Mesenteric fat pad (tissue), 1 donor: ENCODE measurements at places on chromosomes 6 and 20. TPM values are rescaled to one million over a fixed set of nuclear protein-coding genes. Genes with fewer than 3 reads are reported as not detected.

DNA sequence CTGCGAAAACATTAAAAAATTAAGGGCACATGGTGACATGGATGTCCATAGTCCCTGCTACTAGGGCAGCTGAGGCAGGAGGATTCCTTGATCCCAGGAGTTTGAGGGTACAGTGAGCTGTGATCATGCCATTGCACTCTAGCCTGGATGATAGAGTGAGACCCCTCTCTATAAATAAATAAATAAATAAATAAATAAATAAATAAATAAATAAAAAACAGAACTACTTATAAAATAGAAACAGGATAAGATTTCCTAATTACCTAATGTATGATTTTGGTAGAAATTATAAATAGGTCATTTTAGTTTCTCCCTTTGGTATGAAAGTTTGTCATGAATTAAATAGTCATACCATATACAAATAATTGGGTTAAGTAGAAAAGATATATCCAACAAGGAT, 916.2 kb downstream of the GRIK2 start:
- DNase-seq: no peak

GRCh38 chr6:116369540-116369939, 1.2 kb upstream of the DSE start:
- DNase-seq: no peak

DNA sequence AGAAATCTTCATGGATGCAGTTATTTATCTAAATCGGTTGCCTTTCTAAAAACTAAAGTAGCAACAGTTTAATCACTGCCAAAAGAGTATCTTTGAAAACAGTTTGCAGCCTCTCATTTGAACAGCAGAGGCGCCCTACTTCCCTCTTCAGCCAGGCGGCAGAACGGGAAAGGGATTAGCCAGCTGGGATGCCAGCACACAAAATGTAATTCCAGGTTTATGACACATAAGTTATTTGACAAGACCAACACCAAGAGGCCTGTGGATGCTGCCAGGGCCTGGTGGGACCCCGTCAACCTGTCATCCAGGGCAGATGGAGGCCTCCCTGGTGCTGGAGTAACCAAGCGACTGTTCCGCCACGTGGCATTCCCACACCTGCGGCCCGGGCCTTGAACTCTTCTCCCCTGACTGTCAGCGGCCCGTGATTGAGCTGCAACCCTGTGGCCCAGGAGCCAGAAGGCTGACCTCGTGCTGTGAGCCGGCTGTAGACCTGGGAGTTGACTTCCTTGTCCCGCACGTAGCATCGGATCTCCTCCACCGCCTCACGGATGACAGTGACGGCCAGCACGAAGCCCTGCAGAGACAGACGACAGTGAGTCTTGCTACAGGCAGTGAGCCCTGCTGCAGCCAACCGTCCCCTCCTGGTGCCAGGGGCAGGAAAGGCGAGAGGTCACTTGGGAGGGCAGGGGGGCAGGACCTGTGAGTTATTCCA, 55.5 kb downstream of the ATP9A start:
- DNase-seq: peak; percentile 87

- DNase-seq: no peak
These were observed 1.7 kb upstream of the NKX2-2 start for GRCh38 chr20:21515300-21516179.

DNA sequence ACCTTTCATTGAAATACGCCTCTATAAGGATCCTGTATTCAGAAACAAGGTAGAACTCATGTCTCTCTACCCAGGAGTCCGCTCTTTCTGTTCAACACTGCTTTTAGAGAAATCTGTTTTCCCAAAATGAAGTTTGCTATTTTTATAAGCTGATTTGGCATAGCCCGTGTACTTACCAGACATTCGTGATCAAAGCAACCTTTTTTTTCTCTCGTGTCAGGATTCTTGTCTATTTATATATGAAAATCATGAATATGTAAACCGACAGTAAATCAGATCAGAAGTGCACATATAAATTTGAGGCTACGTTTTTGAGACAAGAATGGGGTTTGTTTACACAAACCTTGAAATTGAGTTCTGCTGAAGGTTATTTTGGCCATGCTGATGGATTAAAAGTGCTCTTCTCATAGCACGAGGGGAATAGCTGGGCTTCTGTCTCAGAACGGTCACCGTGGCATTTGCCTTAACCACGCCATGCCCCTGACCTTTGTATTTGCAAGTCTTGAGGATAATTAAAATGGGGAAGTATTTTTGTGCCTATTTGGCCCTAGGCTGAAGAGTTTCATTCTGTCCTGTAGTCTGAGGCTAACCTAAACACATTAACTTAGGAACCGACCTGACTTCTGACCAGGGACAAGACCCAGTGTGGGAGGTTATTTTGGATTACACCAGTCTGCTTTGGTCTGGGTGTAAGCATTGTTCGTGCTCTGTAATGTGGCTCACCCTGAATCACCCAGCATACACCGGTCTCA, 118.6 kb downstream of the MAP3K4 start:
- DNase-seq: no peak

DNA sequence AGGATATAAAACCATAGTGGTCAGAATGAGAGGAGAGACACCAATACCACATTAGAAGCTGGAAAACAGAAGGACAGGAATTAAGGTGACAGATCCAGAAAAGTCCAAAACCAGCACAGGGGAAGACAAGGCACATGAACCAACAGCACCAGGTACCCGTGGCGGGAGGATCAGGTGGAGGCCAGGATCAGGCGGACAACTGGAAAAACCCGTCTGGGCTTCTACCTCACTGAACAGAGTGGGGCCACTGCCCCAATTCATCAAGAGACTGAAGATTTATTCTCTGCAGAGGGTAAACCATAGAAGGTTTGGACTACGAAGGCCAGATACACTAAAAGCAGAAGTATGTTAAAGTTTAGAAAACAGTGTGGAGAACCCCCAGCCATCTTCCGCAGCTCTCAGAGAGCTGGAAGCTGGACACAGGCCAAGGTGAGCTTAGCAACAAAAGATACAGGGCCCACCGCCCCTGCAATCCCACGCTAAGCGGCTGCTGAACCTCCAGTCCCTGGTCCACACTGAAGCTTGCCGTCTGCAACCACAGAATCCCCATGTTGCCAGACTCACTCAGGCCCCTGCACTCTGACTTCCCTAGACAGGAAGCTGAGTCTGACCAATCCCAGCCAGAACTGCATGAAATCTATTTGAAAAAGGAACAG, 29.9 kb downstream of the ABHD12 start:
- no peak for DNase-seq

- no peak for DNase-seq
These were observed 2.5 kb downstream of the KCNK5 start for GRCh38 chr6:39226639-39227329.

- no peak for DNase-seq
These were observed 270.5 kb downstream of the NRN1 start for GRCh38 chr6:5736016-5736738.

GRCh38 chr6:125154761-125155135, 1.2 kb downstream of the TPD52L1 start:
- no peak for DNase-seq

GRCh38 chr6:35214869-35215664, 1.3 kb downstream of the SCUBE3 start:
- no peak for DNase-seq

DNA sequence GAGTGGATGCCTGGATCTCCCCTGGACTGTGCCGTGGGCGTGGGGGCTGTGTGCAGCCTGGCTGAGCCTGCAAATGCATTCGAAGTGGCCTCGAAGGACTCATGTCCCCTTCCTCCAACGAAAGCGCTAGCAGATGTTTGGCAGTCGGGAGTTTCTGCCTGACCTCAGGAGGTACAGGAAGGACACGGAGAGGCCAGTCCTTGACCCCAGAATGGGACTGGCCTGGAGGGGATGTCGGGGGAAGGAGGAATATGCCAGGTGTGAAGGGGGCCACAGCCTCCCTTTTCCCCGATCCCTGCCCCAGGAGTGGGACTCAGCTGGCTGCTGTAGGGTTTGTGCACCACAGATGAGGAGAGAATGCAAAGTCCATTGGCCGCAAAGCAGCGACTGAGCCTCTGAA, 45.6 kb downstream of the APCDD1L start:
- DNase-seq: no peak

DNA sequence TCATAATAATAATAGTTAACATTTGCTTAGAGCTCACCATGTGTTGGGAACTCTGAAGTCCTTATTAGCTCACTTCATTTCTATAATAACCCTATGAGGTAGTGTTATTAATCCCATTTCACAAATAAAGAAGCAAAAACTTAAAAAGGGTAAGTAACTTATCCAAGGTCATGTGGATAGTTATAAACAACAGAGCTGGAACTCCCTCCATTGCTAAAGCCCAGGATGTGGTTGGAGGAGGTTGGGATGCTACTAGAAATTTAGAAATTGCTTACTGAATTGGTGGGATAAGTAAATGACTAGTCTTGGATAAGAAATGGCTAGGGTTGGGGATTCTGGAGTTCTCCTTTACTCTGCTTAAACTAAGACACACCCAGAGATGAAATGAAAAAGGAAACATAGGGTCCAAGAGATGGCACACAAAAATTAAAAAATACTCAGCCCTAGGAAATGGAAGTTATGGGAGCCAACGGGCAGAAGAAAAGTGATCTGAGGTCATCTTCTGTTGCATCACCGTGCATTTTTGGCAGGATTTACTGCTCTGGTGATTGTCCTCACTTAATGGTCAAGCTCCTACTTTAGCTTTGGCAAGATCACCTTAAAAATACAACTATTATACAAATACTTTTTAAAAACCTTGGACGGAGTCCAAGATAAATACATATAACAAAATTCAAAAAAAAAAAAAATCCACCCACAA, 7.7 kb upstream of the CLIC5 start:
- no peak for DNase-seq

DNA sequence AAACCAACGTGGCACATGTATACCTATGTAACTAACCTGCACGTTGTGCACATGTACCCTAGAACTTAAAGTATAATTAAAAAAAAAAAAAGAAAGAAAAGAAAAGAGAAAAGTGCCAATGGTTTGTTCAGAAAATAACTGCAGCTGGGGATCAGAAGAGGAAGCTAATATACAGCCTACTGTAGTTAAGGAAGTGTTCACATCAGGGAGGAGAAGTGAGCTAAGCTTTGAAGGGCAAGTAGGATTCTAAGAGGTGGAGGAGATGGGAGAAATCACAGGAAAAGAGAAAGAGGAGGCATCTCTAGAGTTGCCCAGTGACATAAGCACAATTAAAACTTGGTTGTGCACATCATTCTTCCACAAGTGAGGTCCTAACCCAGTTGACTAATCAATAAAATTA, 214.4 kb upstream of the DTNBP1 start:
- no peak for DNase-seq

DNA sequence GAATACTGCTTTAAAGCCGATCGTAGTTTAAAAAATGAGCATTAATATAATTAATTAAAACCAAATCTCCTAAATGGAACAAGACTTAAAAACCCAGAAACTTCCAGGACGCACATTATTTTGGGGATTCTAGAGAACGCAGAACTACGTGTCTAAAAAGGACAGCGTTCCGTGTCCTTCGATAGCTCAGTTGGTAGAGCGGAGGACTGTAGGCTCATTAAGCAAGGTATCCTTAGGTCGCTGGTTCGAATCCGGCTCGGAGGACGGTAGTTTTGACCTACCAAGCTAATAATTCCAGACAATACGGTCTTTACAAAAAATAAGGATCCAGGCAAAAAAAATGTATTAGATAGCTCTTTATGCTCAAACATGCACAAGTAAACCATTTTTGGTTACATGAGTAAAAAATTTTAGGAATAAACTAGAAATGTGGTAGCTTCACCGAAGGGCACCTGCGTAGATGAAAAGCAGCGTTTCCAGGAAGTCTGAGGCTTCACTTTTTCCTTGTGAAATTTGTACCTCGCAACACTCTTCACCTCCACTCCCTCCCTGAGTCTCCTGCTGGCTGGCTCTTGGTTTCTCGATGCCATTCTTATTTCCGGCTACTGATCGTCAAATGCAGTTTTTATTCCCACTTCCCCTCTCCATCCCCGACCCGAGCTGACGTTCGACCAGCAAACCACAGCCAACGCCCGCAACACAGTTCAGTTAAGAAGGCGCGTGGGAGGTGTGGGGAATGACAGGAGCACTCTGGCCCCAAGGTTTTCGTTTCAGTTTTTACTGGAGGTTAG, 19.6 kb upstream of the ABT1 start:
- no peak for DNase-seq

- no peak for DNase-seq
These were observed 14.5 kb downstream of the COL11A2 start for GRCh38 chr6:33177552-33178446.

The SLC24A3 gene
- 16.9 TPM for total RNA-seq

The FAM217A gene
- not detected for total RNA-seq

The MRS2 gene
- 20.6 TPM for total RNA-seq

The NOTCH4 gene
- total RNA-seq: 113 TPM

The PLCB4 gene
- total RNA-seq: 5.3 TPM

The TMEM244 gene
- not detected for total RNA-seq
